ENCODE measurements at places on chromosomes 13 and 19. TPM values are rescaled to one million over a fixed set of nuclear protein-coding genes. Genes with fewer than 3 reads are reported as not detected.

The LYPD3 gene
- total RNA-seq, result 0.09 TPM

The RNF225 gene
- total RNA-seq, result not detected

The C2CD4C gene
- not detected for total RNA-seq

The AKAP8L gene
- total RNA-seq, result 59.9 TPM

The ATXN8OS gene
- not detected for total RNA-seq

The KLK2 gene
- total RNA-seq, result not detected

The VSTM2B gene
- not detected for total RNA-seq

The PEAK3 gene
- not detected for total RNA-seq

The LHB gene
- not detected for total RNA-seq

Measured in smooth muscle cell of bladder (primary cell).